ENCODE measurements at places on chromosomes 16 and 17.
A peak's percentile ranks its signal among the peaks of the same experiment; 100 is the strongest.

GRCh38 chr17:10305398-10305797 is 67.4 kb downstream of the MYH13 start:
- no peak for DNase-seq

DNA sequence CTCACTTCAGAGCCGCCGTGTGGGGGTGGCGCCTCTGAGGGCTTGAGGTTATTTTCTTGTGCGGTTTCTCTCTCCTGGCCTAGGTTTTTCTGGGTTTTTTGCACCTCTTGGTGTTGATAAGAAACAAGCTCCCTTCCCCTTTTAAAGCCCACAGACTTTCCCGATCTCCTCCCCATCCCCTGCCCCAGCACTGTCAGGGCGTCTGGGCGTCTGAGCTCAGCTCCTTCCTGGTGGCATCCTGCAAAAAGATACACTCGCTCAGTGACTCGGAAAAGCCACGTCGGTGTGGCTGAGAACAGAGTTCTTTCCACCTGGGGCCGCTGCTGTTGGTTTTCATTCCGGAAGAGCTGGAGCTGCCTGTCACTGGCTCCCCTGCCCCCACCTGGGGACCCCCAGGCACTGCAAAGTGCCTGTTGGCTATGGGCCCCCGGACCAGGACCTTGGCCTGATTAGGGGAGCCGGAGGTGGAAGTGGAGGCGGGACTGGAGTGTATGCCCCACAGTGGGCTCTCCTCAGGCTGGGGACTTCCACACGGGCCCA is 14.5 kb downstream of the BAIAP2 start:
- no peak for DNase-seq

DNA sequence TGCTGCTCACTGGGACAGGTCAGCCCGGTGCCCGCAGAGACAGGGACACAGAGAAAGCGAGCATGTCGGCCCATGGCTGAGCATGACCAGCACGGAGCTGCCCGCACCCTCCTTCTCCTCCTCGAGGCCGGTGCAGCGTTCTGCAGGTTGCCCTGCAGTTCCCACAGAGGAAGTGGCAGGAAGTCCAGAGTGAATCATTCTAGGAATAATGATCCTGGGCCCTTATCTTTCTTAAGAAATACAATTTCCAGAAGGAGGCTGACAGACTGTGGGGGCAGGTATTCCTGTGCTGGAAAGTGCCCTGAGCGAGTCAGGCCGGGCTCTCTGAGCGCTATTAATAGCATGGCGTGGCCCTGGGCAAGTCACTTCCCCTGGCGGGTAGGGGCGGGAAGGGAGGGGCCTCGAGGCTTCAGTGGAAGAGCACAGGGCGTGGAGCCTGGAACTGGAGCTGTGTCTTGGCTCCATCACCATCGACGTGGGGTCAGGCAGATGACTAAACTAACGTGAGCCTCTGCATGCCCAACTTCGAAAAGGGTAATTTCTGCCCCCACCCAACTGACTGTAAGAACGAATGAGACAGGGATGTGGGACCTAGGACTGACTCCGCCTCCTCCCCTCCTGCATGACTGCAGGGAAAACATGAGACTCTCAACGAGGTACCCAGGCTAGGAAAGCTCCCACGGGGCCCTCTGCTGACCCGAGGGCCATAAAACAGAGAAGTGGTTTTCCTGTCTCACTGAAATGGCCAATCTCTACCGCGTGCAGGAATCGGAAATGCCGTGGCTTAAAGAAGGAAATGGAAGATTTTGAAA is 9.8 kb downstream of the TMEM204 start:
- no peak for DNase-seq

DNA sequence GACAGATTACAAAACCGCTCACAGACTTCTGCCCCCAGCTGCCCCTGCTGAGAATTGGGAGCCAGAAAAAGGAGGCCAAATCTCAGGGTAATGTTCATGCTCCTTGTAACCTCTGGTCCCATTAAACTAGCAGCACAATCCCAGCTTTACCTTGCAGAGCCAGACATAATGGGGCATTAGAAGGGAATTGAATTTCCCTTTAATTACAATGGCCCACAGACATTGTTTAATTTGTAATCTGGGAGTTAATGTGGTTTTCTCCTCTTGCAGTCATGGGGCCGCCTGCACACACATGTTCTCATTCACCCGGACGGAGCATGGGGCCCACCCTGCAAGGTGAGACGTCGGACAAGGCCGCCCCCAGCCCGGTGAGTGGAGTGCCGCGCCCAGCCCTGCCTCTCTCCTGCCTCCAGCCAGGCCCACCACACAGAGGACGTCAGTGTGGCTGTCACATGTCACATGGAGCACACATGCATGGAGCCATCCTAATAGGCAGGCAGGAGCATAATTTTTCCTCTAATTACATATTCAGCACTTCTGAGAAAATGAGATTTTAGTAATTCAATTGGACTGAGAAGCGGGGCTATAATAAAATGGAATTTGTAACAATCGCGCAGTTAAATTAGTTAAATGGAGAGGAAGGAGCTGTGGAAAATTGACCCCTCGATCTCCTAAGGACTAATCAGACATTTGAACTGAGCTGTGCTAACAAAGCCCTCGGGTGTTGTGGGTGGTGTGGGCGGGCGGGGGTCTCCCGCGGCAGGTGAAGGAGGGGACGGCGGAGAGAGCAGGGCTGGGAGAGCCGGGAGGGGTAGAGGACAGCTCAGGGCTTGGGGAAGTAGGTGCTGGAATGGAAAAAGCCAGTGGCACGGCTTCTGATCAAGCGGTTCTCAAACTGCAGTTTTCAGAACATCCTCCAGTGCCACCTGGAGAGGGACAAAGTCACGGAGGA is 87.7 kb downstream of the ENGASE start:
- no peak for DNase-seq

DNA sequence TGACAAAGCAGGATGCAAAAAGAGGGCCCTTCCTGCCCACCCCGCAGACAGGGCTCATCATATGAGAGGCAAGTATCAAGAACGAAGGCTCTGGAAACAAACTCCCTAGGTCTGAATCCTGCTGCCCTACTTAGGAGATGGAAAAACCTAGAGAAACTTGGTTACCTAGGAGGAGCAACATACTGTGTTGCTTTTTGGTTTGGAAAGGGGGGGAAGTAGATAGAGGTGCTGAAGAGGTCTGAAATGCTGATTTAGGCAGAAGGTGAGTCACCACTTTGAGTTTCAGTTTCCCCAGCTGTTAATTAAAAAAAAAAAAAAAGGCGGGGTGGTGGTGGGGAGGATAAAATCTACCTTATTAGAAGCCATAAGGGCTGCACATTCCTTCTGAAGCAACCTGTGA is 1.5 kb downstream of the N4BP1 start:
- no peak for DNase-seq

DNA sequence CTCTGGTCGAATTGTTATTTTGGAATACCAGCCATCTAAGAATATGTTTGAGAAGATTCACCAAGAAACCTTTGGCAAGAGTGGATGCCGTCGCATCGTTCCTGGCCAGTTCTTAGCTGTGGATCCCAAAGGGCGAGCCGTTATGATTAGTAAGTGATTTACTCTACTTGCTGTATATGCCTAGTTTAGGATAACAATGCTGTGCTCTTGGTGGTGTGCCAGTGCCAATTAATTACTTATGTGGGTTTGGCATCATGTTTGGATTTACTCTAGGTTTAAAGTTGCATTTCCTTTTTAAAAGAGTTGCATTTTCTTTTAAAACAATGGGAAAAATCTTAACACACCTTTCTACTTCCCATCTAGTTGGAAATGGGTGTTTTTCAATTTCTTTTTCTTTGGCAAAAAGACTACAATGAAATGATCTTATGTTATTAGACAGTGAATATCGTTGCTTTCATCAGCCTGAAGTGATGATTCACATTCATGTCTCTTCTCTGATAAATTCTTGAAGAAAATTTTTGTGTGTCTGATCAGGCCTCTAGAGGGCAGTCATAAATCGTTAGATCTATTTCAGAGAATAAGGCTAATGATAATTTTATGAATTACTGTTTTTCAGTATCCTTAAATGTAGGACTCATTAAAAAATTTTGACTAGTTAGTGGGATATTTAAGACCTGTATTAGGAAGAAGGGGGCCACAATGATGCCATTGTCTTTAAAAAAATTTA is 5.6 kb downstream of the SF3B3 start:
- DNase-seq: no peak

GRCh38 chr16:12257926-12258561 is 281.5 kb downstream of the SNX29 start:
- DNase-seq: no peak

DNA sequence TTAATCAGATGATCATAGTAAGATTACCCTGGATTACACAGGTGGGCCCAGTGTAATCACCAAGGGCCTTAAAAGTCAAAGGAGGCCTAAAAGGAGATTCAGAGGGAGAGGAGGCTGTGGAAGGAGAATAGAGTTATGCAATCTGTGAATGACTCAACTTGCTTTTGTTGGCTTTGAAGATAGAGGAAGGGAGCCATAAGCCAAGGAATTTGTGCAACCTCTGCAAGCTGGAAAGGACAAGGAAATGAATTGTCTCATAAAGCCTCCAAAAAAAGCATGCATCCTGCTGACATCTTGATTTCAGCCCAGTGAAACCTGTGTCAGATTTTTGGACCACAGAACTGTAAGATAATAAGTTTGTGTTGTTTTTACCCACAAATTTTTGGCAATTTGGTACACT is 109.6 kb downstream of the CNTNAP4 start:
- no peak for DNase-seq

DNA sequence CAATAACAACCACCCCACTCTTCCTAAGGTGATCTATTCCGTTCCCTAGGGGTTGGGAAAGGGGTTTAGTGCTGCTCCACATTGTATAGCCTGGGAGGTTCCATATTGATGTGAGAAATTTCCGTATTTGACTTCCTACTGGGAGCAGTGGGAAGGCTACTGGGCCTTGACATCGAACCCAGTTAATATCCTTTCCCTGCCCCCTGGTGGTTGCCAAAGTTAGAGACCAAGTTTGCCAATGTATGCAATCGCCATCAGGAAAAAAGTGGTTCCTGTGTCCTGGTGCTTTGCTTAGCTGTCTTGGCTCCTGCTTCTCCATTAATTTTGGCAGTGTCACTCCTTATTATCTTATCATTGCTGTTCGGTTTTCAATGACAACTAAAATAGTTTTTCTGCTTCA is 914.9 kb downstream of the KCNJ2 start:
- no peak for DNase-seq

DNA sequence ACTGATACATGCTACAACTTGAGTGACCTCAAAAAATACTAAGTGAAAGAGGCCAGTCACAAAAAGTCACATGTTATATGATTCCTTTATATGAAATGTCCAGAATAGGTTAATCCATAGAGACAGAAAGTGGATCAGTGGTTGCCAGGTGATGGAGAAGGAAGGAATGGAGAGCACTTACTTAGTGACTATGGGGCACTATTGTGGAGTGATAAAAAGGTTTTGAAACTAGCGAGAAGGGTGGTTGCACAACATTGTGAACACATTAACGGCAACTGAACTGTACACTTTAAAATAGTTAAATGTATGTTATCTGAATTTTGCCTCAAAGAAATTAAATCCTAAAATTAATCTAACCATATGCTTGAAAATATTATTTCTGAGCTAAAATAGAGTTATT is 25.9 kb downstream of the AMFR start:
- DNase-seq: no peak

GRCh38 chr16:81765111-81765919 is 13.8 kb upstream of the PLCG2 start:
- DNase-seq: no peak

- peak; percentile 64 for DNase-seq
Observed at GRCh38 chr17:57911834-57912673, 43.2 kb downstream of the CUEDC1 start.

GRCh38 chr16:77288222-77288621 is 89.0 kb downstream of the SYCE1L start:
- DNase-seq: no peak

GRCh38 chr16:47965439-47965838 is 190.4 kb downstream of the ABCC12 start:
- no peak for DNase-seq

DNA sequence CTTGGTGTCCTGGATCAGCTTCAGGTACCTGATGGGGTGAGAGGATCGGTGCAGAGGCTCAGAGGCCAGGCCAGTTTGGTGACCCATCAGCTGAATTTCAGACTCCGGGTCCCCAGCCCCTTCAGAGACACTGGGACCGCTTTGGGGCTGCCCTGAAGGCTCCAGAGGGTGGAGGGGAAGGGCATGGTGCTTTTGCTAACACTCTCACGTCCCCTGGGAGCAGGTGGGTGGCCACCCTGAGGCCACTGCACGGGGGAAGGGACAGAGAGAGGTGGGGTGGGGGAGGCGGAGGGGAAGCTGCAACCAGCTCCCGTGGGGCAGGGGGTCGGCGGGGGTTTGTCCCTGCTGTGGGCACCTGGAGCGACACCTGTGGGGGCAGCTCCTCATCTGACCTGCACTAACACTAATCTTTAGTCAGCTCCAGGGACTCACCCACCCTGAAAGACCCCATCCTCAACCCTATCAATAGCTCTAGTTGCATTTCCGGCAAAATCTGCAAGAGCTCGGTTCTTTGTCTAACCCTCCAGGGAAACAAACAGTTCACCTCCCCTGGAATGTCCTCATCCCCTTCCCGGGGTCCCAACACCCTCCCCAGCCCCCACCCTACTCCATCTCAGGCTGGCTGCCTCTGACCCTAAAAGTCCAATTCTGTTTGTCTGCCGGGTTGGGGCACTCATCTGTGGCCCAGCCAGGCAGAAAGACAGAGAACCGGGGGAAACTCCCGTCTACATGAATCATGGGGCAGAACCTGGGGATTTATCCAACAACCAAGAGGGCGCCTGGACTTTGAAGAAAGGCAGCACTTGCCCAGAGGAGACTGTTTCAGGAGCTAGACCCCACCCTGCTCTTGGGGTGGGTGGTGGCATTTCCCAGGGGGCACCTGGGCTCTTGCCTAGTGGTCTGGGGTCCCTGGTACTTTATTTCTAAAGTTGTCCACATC is 91.9 kb upstream of the CBX4 start:
- no peak for DNase-seq

GRCh38 chr17:28949185-28950016 is 1.9 kb downstream of the PHF12 start:
- DNase-seq: no peak

DNA sequence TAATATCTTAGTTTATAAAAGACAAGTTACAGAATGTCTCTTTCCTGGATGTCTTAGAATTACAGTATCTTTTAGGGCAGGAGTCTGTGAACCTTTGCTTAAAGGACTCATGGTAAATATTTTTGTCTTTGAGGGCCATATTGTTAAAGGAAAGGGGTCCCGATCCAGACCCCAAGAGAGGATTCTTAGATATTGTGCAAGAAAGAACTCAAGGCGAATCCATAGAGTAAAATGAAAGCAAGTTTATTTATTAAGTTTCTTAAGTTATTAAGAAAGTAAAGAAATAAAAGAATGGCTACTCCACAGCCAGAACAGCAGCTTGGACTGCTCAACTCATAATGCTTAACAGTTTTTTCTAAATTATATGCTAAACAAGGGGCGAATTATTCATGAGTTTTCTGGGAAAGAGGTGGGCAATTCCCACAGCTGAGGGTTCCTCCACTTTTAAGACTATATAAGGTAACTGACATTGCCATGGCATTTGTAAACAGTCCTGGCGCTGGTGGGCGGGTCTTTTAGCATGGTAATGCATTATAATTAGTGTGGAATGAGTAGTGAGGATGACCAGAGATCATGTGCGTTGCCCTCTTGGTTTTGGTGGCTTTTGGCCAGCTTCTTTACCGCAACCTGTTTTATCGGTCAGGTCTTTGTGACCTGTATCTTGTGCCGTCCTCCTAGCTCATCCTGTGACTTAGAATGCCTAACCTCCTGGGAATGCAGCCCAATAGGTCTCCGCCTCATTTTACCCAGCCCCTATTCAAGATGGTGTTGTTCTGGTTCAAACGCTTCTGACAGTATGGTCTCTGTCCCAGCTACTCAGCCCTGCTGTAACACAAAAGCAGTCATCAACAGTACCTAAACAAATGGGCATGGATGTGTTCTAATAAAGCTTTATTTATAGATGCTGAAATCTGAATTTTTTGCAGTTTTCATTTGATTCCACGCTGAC is 53.2 kb downstream of the BMERB1 start:
- no peak for DNase-seq

GRCh38 chr17:64632606-64633005 is 29.5 kb downstream of the SMURF2 start:
- no peak for DNase-seq

Measured in NCI-H1048 (cell line).